ENCODE measurements at places on chromosomes 3 and 15.

GRCh38 chr3:66270701-66271100 lies 49.9 kb downstream of the SLC25A26 start:
- no peak for DNase-seq

DNA sequence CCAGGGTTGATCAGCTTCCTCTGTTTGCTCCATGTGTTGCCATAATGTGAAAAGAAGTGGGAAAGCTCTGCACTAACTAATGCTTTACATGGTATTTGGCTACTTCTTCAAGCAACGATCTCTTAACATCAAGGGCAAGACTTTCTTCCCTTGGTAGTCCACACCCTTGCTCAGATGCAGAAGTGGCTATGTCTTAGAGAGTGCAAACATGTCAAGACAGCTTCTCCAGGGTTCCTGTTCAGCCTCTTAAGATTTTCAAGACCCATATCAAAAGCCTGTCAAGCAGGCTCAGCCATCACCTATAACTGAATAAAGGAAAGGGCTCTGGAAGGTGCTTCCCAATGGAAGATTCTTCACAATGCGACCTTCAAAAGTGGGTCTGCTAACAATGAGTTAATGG lies 64.8 kb upstream of the CSTA start:
- no peak for DNase-seq

DNA sequence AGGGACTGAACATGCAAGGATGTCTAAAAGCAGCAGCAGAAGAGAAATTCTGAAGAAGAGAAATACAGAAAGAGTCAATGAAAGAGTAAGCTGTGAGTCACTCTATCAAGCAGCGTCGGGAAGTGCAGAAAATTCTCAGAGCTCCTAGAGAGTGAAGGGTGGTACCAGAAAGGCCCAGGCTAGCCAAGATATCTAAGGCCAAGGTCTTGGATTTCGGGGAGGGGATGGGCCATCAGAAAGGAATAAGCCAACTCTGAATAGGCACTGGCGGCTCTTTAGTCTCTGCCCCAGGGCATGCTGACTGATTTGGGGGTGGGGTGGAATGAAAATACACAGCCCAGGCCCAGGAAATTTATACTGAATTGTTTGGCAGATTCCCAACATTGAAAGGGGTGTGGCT lies 70.8 kb downstream of the GPR156 start:
- no peak for DNase-seq

- DNase-seq = no peak
These were observed 218.8 kb downstream of the VPS13C start for GRCh38 chr15:61841466-61841865.

DNA sequence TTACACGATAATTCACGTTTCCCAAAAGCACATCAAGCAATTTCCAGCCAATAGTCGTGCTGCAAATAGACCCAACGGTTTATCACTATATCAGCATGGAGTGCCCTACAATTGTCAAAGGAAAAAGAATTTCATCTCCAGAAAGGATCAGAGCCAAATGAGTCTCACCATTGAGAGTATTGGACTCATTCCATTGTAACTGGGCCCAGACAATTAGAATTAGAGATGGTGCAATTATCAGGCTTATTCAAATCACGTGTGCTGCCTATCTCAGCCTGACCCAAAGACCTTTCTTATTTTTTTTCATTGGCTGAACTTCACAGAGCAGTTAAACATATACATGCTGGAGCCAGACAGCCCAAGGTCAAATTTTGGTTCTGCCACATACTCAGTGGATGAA lies 87.0 kb upstream of the LRTM1 start:
- no peak for DNase-seq

GRCh38 chr3:39327746-39328349 lies 1.7 kb upstream of the CCR8 start:
- no peak for DNase-seq

DNA sequence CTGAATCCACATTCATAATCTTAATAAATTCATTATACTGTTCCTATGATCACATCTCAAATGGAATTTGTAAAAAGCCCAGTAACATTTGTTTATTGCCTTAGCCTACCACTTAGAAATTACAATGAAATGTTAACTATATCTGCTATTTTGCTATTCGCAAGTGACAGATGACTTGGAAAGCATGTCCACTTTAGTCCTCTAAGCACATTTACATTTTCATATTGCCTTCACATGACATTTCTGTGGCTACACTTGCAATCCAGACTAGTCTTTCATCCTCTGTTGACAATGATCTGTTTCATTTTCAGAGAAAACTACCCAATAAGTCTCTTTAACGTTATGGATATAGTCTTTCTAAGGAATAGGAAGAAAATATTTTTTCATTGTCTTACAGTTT lies 741.8 kb downstream of the FHIT start:
- DNase-seq = no peak
